NCI-H1105 treated with DMSO at 0.1 percent for 48 hours (cell line): ENCODE measurements at places on chromosomes 2 and 18.

DNA sequence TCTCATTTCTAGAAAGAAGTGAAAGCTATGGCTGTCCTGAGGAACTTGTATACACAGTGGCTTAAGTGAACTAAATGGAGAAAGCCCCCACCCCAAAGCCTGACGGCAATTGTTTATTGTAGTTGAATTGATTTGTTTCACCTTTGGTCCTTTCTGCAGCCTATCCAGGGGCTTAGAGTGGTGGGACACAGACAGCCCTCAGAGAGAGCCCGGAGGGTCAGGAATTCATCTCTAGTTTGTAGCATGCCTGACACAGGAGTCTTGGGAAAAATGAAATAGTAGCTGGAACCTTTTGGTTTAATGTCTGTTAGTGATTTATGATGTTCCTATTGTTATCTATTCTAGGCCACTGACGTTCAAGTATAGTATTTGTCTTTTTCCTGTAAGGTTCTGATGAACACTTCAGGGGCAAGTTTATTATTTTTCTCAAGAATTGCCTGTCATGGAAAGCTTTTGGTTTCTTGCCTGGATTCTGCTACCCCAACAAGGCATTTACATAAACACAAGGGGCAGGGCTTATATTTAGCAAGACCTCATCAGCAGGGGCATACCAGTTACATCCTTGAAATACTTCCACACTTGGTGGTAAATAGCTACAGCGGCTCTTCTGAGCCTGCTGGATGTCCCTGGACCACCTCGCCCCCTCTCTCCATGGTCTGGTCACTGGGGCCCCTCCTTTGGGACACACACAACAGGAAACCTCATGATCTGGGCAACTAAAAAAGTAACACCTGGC lies 44.4 kb downstream of the KCNE4 start:
- no peak for DNase-seq

DNA sequence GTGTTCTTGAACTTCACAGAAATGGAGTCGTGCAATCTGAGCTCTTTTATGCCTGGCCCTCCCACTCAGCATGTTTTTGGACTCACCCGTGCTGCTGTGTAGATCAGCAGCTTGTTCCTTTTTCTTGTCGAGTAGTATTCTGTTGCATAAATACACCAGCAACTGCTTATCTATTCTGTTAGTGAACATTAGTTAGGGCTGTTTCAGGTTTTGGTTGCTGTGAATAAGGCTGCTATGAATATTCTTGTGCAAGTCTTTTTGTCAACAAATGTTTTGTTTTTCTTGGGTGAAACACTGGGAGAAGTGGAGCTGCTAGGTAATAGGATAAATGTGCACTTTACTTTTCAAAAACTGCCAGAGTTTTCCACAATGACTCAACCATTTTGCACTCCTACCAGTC lies 15.3 kb upstream of the CIDEA start:
- DNase-seq = no peak

DNA sequence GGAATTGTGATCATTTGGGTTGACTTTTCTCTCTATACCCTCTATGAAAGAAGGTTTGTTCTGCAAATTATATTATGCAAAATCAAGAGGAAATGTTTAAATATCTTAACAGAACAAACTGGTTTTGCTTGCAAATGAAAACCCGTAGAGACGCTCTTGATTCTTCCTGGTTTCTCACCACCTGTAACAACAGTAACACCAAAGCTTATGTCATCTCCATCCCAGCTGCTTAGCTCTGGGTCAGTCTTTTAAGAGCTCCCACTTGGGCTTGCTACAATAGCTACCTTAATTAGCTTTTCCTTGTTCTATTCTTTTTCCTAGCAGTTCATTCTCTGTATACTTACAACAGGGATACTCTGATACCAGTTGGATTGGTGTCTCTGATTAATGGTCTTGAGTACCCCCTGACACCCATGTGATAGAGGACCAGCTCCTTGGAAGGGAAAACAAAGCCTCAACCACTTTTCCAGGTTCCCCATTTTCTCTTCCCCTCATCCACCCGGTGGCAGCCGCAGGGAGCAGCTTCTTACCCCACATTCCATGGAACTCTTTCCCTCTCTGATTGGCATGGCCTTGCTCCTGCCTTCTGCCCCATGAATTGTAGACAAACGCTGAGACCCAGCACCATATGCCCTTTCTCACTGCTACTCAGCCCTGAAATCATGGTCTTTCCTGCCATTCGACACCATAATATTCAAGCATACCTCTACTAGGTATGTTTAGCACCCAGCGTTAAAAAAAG lies 27.7 kb downstream of the TMEM182 start:
- no peak for DNase-seq

DNA sequence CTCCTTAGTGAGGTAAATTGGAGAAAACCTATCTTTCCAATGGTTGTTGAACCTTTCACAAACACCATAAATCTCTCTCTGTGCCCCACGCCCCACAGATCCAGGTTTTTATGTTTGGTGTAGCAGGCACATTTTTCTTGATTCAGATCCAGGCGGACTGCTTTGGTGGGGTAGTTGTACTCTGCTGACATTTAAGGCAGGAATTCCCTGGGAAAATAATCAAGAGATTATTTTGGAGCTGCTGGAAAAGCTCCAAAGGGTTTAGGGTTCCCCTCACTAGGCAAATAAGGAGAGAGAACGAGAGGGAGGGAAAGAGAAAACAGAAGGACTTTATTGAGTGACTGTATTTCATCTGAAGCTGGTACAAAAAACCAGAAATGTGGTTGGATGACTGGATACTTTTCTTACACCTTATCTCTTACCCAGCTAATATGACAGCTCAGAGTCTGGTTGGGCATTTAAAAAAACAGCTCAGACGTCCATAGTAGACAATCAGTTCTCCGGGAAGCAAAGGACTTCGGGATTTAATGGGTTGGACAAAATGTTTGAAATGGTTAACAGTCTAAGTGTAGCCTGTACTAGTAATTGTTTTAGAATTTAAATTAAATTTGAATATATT lies 3.6 kb upstream of the AQP4 start:
- no peak for DNase-seq

DNA sequence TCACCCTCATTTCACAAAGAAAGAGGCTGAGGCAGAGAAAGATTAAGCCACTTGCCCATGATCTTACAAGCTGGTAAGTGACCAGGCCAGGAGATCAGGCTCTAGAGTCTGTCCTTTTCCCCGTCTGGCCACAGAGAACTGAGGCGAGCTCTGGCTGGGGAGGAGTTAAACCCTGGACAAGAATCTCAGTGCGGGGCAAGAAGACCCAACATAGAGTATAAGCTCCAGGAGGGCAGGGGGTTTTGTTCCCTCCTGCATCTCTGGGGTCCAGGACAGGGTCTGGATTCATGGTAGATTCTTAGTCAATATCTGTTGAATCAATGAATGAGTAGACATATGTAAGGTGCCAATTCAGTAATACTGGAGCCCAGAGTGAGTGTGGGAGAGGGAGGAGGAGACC lies 12.9 kb upstream of the INPP5D start:
- no peak for DNase-seq

GRCh38 chr2:162063281-162063680 lies 10.7 kb downstream of the DPP4 start:
- no peak for DNase-seq

- DNase-seq = no peak
Observed at GRCh38 chr2:166444306-166444705, 49.7 kb downstream of the SCN7A start.

DNA sequence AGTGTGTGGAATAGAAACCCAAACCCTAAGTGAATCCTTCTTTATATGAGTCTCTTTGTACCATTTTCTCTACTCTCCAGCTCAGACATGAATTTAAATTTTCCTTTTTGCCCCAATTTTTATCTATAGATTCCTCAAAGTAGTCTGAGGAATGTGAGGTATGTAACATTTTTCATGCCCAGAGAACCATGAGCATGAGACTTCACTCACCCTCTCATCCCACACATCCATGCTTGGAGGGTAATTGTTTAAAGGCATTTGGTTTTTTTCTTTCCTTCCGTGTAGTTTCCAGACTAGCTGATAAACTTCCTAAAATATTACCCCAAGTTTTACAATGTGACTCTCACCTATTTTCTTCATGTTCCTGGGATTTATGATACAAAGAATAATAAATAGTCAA lies 2056.8 kb upstream of the CELF4 start:
- no peak for DNase-seq

GRCh38 chr2:60359569-60359968 lies 193.9 kb downstream of the BCL11A start:
- DNase-seq = no peak

DNA sequence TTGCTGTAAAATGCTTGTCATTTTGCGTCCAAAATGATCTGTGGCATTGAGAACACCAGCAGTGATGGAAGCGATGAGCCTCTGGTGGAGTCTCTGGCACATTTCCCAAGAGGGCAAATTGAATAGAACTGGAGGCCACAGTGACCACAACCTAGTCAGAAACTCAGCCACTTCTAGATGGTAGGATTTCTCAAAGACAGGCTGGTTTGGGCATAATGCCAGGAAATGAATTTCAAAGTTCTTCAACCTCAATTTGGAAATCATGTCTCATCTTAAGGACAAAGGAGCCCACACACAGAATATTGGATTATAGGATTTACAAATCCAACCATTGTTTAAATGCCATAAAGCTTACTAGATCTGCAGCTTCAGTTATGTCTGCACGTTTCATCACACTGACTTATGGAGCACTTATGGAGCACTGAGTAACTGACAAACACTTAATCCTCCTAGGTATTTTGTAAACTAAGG lies 132.1 kb downstream of the COL6A3 start:
- DNase-seq = no peak

DNA sequence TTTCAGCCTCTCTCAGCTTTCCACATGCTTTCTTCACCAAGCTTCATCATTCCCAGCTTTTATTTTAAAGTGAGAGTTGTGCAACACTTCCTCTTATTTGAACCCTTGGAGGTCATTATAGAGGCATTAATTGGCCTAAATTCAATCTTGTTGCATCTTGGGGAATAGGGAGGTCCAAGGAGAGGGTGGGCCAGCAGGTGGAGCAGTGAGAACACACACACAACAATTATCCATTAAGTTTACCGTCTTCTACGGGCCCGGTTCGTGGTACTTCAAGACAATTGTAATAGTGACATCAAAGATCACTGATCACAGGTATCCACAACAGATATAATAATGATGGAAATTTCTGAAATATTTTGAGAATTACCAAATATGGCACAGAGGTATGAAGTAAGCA lies 457.2 kb upstream of the SMIM21 start:
- no peak for DNase-seq

DNA sequence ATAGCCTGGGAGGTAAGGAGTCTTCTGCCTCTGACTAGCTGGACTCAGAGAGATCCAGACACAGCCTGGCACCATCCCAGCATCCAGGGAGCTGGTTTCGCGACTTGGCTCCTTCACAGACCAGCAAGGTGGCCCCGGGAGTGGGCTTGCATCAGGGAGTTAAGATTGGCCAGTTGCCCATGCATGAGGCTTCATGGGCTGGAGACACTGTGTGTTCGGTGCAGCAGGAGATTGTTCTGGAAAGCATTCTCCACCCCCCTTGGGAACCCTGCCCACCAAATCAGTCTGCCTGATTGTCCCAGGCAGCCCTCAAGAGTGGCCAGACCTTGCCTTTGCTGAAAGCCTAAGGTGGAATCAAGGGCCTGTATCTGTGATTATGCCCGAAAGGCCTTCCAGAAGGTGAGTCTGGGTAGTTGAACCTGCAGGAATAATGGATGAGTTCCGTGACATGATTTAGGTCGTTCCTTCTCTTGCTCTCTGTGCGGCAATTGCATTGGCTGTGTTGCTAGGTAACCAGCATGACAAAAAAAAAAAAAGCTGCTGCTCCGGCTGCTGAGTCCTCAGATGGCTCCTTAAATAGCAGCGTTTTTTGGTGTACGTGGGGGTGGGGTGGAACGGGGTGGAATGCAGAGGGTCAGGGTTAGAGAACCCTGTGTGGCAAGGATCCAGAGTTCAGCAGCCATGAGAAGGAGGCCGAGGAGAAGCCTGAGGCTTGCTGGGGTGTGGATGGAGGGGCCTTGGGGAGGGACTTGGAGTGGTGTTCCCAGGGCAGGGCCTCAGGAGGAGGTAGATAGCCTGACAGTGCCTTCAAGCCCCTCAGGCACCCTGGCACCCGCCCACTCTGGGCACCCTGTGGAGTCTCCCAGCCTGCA lies 93.0 kb upstream of the MCFD2 start:
- peak; percentile 66 for DNase-seq

- peak; percentile 67 for DNase-seq
Observed at GRCh38 chr2:143162123-143162837, 33.1 kb downstream of the ARHGAP15 start.

GRCh38 chr2:2642906-2643890 lies 312.1 kb upstream of the MYT1L start:
- DNase-seq = no peak

- DNase-seq = no peak
Observed at GRCh38 chr2:72115110-72116080, 32.3 kb downstream of the CYP26B1 start.

DNA sequence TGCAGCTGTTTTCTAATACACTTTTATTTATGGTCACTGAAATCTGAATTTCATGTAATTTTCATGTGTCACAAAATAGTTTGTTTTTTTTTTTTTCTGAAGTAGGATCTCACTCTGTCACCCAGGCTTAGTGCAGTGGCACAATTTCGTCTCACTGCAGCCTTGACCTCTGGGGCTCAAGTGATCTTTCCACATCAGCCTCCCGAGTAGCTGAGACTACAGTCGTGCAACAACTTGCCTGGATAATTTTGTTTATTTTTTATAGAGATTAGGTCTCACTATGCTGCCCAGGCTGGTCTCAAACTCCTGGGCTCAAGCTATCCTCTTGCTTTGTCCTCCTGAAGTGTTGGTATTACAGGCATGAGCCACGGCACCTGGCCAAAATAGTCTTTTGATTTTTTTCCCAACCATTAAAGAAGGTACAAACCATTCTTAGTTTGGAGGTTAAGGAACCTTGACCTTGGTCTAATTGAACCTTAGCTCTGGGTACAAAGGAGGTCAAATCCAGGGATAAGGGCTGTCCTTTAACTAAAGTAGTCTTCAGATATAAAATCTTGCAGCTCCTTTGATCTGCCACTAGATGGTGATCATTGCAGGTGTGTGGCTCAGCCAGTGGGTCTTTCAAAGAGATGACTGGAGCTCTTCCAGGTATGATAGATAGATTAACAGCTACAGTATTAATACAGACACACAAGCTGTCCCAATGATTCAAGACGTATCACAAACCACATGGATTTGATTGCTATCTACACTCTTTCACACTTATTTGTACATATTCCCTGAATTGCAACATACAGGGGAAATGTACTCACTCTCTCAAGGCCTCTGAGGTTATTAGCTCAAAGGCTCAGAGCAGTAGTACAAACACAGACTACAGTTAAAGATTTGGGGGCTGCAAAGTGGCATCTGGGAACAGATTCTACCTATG lies 4.7 kb upstream of the KRCC1 start:
- peak; percentile 68 for DNase-seq

DNA sequence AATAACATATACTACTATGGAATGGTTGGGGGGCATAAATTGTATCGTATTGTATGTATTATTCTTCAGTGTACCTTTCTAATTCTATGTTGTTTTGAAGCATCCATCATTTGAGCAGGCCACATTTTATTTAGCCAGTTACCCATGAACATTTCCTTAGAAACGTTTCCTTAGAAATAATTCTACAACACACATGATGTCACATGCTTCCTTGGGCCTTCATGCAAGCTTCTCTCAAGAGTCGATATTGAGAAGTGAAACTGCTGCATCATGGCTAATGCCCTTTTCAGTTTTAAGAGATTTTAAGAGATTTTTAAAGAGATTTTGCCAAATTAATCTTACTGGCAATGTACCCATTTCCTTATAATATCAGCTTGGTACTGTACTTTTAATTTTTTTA lies 63.9 kb downstream of the ALPK2 start:
- DNase-seq = no peak
